ENCODE measurements at places on chromosomes 7 and 10. TPM values are rescaled to one million over a fixed set of nuclear protein-coding genes. Genes with fewer than 3 reads are reported as not detected.

- no peaks in the 10 kb centered on the region for H3K36me3 ChIP-seq
- no peak overlapping the region for H3K27ac ChIP-seq
- no peak overlapping the region for H3K4me3 ChIP-seq
- no peaks in the 10 kb centered on the region for H3K27me3 ChIP-seq
These were observed 639.4 kb downstream of the CALN1 start for GRCh38 chr7:71772779-71773178.

GRCh38 chr10:118939211-118940007, 90.1 kb upstream of the NANOS1 start:
- H3K27me3 ChIP-seq = no peaks in the 10 kb centered on the region
- no peak overlapping the region for H3K27ac ChIP-seq
- no peaks in the 10 kb centered on the region for H3K4me1 ChIP-seq
- no peaks in the 10 kb centered on the region for H3K36me3 ChIP-seq
- DNase-seq = no peak
- H3K4me3 ChIP-seq = no peak overlapping the region

CFTR gene
- 53.1 TPM for polyA plus RNA-seq

WIPF3 gene
- 21.9 TPM for polyA plus RNA-seq

GRCh38 chr7:135236727-135237126, 3.1 kb downstream of the STRA8 start:
- H3K27me3 ChIP-seq = peaks cover 8% of the 10 kb centered on the region
- H3K36me3 ChIP-seq = no peaks in the 10 kb centered on the region
- H3K27ac ChIP-seq = no peak overlapping the region
- no peak overlapping the region for H3K4me3 ChIP-seq
- no peaks in the 10 kb centered on the region for H3K4me1 ChIP-seq

CCDC7 gene
- polyA plus RNA-seq = 2.5 TPM

RTKN2 gene
- 5.7 TPM for polyA plus RNA-seq

FAM25G gene
- polyA plus RNA-seq = not detected

HOXA2 gene
- 5.5 TPM for polyA plus RNA-seq

DNA sequence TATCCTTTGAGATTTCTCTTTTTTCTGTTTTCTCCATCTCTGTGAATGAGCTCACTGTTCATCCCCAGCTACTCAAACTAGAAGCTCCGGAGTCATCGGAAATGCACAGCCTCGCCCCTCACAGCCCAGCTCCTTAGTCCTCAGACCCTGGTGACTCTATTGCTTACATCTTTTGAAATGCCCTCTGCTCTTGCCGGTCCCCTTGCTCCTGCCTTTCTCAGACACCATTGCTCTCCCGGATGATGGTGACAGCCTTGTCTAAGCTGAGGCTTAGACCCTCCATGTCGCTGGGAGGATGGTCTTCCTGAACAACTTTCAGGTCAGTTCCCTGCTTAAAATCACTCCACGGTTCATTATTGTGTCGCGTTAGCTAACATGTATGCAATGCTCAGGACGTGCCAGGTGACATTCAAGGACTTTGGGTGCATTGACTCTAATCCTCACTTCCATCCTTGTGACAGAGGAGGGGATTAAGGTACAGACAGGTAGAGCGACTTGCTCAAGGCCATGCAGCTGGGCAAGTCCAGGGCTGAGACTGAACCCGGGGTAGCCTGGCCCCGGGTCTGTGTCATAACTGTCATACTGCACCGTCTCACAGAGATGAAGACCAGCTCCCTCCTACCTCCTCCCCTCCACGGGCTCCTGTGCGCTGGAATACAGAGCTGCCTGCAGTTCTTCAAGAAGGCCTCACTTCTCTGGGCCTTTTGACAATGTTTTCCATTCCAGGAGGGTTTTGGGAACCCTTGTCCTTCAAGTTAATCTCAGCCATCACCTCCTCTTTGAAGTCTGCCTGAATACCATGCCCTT, 4.3 kb upstream of the UCMA start:
- no peaks in the 10 kb centered on the region for H3K36me3 ChIP-seq
- no peak for DNase-seq
- no peak overlapping the region for H3K27ac ChIP-seq
- no peaks in the 10 kb centered on the region for H3K4me1 ChIP-seq

CPA4 gene
- 7.9 TPM for polyA plus RNA-seq

- H3K27ac ChIP-seq = peak overlapping the region; percentile 88
- peaks cover 17% of the 10 kb centered on the region for H3K4me1 ChIP-seq
- DNase-seq = no peak
- no peaks in the 10 kb centered on the region for H3K36me3 ChIP-seq
- H3K27me3 ChIP-seq = no peaks in the 10 kb centered on the region
These were observed 101.7 kb upstream of the SVIL start for GRCh38 chr10:29736366-29737073.

- H3K4me1 ChIP-seq = no peaks in the 10 kb centered on the region
- no peak for DNase-seq
- no peak overlapping the region for H3K4me3 ChIP-seq
- H3K27ac ChIP-seq = no peak overlapping the region
- no peaks in the 10 kb centered on the region for H3K36me3 ChIP-seq
These were observed 61.5 kb upstream of the NANOS1 start for GRCh38 chr10:118968060-118968459.

SHTN1 gene
- polyA plus RNA-seq = 37.2 TPM

DNA sequence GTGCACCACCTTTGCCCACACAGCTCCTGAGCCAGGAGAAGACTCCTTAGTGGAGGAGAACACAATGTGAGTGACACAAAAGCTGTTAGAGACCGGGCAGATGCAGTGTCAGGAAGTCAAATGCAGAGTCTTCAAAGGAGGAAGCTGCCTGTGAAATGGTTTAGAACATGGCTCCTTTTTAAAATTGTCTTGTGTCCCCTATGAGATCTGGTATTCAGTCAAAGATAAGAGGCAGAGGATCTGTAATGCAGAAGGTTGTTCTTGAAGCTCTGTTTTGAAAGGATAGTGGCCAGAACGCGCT, 133.0 kb downstream of the VIPR2 start:
- H3K36me3 ChIP-seq = no peaks in the 10 kb centered on the region
- H3K27me3 ChIP-seq = peaks cover 2% of the 10 kb centered on the region

- peak; percentile 51 for DNase-seq
- no peaks in the 10 kb centered on the region for H3K27me3 ChIP-seq
- peaks cover 5% of the 10 kb centered on the region for H3K4me1 ChIP-seq
- H3K4me3 ChIP-seq = no peak overlapping the region
These were observed 4.4 kb upstream of the FAM107B start for GRCh38 chr10:14779001-14779651.

- no peaks in the 10 kb centered on the region for H3K4me1 ChIP-seq
- peak overlapping the region; percentile 23 for H3K27ac ChIP-seq
- DNase-seq = no peak
- H3K27me3 ChIP-seq = no peaks in the 10 kb centered on the region
- H3K4me3 ChIP-seq = no peak overlapping the region
- peaks cover 7% of the 10 kb centered on the region for H3K36me3 ChIP-seq
These were observed 85.6 kb upstream of the ANLN start for GRCh38 chr7:36304099-36304425.

DNA sequence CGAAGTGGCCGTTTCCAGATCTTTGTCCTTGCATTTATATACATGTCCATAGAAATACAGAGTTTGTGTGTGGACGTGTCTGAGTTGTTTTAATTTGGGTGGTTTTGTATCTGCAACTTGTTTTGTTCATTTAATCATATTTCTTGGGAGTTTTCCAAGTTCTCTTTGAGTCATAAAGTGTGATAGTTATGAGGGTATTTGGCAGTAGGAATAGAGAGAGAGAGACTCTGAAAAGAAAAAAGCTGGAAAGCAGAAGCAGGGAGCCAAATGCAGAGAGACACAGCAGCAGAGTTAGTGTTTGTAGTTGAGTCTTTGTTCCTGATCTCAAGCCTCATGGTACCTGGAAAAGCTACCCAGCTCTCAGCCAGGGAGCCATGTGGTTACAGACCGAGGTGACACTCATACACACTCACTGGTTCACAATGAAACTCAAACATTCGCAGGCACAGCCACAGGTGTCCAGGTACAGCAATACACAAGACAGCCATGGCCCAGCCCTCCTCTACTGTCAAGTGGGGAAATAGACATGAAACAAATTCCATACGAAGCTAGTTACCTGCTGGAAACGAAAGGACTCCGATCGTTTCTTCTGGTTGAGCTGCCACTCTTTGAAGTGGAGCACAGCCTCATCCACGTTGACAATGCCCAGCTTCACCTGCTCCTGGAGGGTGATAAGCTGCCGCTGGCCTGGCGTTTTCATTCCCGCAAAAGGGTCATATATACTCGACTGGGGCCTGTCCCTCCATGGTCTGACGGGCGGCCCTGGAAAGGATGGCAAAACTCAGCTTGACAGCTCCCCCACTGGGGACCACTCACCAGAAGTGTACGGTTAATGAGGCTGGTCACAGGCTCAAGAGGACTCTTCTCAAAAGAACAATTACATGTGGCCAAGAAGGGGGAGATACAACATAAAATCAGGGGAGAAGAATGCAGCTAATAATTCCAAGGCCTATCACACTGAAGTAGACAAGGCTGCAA, 33.3 kb upstream of the TM9SF3 start:
- no peak overlapping the region for H3K4me3 ChIP-seq
- no peak for DNase-seq
- no peaks in the 10 kb centered on the region for H3K36me3 ChIP-seq
- no peaks in the 10 kb centered on the region for H3K4me1 ChIP-seq
- no peaks in the 10 kb centered on the region for H3K27me3 ChIP-seq

TMEM213 gene
- polyA plus RNA-seq = 0.01 TPM

CPN1 gene
- 0.06 TPM for polyA plus RNA-seq

DNA sequence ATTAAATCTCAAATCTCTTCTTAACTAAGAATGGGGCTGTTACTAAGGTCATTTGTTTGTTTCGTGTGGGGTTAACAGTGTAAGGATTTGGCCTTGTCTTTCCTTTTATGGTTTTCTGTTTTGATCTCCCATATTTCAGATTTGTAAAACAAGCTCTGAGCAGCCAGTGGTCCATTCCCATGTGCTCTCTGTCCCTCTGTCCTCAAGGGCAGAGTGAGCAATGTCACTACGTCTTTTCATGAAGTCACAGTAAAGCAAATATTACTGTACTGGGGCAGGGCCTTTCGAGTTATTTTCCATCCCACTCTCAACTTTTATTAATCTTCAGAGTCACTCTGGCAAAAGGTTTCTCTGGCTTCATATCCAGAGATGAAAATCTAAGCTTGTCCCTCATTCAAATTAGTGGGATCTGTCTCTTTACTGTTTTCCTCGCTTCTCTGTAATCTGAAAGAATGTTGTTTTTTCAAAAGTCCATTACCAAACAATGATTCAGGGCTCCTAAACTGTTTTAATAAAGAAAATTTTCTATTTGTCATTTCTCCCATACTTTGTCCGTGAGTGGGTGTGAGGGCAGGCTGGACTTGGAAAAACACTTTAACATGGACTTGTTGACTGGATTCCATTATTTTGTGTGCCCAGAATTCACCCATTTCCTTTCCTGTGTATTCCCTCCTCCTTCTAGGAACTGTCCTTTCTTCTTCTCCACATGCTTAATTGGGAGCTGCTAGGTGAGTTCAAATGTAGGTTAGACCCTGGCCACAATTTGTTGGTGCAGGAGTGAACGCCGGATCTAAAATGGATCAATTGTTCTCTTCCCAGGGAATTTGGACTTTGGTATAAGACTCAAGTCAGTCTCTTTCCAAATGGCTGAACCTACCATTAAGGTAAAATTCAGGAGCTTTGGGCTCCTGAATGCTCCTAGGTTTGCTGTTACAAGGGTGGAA, 42.1 kb upstream of the NAMPT start:
- no peak overlapping the region for H3K27ac ChIP-seq
- H3K27me3 ChIP-seq = no peaks in the 10 kb centered on the region
- no peaks in the 10 kb centered on the region for H3K36me3 ChIP-seq
- no peak for DNase-seq
- no peaks in the 10 kb centered on the region for H3K4me1 ChIP-seq

FOXP2 gene
- polyA plus RNA-seq = 9.7 TPM

DNA sequence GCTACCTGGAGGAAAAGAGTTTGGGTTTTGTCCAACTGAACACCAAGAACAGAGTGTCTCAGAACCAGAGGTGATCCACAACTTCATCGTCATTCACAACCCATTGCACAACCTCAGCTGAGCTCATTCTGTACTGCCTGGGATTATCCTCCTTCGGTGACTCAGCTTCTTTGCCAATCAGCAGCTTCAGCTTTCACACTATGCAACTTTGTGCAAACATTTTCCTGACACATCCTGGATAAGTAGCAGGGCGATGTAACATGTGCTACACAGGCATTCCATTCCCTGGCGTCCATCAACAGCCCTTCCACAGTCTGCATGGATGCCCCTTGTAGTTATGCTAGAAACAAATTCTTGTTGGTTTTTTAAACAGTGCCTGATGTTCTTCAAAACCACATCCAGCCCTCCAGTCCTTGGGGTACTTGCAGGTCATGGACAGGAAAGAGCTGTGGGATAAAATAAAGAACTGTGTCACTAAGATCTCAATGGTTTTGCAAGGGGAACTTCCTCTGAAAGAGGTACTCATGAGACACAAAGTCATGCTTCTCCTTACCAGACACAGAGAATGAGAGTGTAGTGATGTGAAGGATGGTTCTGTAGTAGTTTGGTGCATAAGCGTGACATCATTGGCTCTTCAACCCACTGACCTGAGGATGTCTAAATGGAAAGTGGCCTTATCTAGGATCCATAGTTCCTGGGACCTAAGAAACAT, 478.5 kb downstream of the KIF20B start:
- H3K27me3 ChIP-seq = no peaks in the 10 kb centered on the region
- no peak overlapping the region for H3K4me3 ChIP-seq
- no peak for DNase-seq
- no peaks in the 10 kb centered on the region for H3K36me3 ChIP-seq
- H3K4me1 ChIP-seq = no peaks in the 10 kb centered on the region

DNA sequence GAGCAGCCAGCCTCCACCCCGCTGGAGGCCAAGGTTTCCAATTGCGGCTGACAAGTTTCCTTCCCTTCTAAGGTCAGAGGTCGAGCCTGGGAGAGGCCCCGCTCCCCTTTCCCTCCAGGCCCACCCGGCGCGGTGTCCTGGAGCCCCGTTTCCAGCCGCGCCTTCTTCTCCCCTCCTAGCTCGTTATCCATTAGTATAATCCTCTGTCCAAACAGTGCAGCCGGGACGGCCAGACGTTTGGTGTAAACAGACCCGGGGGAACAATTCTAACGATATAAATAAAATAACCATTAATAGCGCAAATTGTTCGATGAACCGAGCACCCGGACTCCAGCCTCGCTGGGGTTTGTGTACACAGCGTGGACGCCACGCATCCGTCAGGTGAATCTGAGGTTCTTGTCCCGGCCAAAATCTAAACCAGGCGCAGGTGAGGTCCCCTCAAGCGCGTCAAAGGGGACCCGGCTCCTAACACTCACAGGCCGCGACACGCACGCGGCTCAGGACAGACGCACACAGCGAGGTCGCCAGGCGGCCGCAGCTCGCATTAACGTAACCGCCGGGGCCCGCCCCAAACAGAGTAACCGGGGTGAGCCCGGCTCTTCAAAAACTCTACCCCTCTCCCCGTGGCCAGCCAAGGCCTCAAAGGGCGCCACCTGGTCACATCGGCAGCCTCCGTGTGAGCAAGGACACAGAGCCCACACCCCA, 10.8 kb upstream of the NKX2-3 start:
- H3K27me3 ChIP-seq = peaks cover 87% of the 10 kb centered on the region
- peaks cover 13% of the 10 kb centered on the region for H3K4me1 ChIP-seq
- DNase-seq = peak; percentile 42
- no peak overlapping the region for H3K4me3 ChIP-seq

CHAT gene
- polyA plus RNA-seq = 0.96 TPM

OR6B1 gene
- polyA plus RNA-seq = not detected

SPOCK2 gene
- 17.4 TPM for polyA plus RNA-seq

GRCh38 chr7:99499721-99500636, at the start of gene ZNF394:
Gene ZNF394 (minus strand): TSS chr7:99500281. CDS start chr7:99500093, 188 bp downstream.
- no peaks in the 10 kb centered on the region for H3K27me3 ChIP-seq
- peak within 1 kb of the TSS; percentile 69 for H3K4me3 ChIP-seq
- peak; percentile 95 for DNase-seq
- peaks cover 16% of the 10 kb centered on the region for H3K36me3 ChIP-seq
- peaks cover 5% of the 10 kb centered on the region for H3K4me1 ChIP-seq

ZNF32 gene
- 37.4 TPM for polyA plus RNA-seq

IDI2 gene
- not detected for polyA plus RNA-seq

All from large intestine (tissue), 12 donors.